ENCODE measurements at places on chromosomes 4 and X.
A peak's percentile ranks its signal among the peaks of the same experiment; 100 is the strongest.

- no peak for DNase-seq
Observed at GRCh38 chr4:145531223-145531622, 49.6 kb downstream of the SMAD1 start.

DNA sequence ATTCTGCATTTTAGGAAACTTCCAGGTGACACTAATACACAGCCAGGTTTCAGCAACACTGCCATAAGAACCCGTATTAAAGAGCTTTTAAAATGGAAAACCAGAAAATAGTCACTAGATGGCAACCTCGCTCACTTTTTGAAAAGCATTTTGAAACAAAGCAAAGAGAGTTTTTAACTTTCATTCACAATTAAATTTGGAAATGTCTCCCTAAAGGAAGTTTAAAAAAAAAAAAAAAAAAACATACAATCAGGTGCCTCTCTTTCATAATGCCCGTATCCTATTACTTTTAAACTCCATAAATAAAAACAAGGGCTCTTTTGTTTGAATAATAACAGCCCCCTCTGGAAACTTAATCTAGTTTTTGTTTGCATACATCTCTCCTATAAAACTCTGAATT lies 20.3 kb downstream of the MEPE start:
- DNase-seq = peak; percentile 72

DNA sequence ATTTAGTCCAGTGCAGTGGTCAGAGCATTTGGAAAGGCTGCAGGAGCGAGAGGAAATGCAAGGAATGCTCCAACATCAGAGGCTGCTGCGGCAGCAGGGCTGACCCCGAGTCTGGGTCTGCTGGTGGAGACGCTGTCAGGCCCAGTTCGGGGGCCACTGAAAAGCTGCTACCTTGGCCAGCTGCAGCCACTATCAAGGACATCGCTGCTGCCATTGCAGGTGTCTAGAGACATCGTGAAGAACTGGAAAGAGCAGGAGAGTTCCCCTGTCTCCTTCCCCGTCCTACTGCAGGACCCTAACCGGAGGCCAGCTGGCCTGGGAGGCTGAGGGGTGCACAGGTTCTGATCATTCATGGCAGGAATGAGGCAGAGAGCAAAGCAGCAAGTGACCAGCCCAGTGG lies 29.5 kb upstream of the GPR78 start:
- DNase-seq = peak; percentile 22

DNA sequence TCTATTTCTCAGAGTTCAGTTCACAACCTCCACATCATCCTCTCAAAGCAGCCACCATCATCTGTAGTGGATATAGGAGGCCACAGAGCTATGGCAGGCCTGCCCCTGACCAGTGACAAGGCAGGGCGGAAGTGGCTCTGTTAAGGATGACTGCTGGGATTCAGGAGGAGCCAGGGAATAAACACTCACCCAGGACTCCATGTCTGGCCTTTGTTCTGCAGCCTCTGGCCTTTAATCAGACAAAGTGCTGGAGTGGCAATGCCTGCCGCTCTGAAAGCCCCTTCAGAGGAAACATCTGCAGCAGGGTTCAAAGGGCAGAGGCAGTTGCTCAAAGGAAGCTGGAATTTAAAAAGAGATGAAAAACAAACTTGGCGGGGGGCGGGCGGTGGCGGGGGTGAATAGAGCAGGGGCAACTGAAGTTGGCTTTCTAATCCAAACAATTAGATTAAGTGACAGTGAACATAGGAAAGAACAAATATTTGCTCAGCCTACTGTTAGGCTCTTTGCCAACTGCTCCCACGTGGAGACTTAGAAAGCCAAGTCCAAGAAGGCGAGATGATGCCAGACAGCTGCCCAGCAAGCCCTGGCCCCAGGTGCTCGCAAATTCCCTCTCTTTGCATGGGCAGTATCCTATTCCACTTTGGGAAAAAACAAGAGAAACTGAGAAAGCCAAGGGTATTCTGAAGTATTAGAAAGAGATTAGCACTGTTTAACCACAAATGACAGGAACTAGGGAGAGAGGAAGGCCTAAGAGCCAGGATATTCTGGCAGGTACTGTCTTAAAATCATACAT lies 5.5 kb downstream of the MPP1 start:
- peak; percentile 28 for DNase-seq

DNA sequence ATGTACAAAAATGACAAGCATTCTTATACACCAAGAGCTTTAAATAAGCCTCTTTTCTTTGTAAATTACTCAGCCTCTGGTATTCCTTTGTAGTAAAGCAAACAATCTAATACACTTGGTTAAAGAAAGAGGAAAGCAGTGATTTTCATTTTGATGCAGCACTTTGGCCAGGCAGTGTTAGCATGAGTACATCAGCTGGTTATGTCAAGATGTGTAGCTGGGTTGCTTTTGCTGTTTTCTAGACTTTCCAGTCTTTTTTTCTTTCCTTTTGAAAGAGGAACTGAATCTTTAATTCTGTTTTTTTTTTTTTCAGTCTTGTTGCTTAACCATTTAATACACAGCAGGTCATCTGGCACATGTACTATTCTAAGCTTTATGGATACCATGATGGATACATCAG lies 167.1 kb upstream of the AADAT start:
- no peak for DNase-seq

DNA sequence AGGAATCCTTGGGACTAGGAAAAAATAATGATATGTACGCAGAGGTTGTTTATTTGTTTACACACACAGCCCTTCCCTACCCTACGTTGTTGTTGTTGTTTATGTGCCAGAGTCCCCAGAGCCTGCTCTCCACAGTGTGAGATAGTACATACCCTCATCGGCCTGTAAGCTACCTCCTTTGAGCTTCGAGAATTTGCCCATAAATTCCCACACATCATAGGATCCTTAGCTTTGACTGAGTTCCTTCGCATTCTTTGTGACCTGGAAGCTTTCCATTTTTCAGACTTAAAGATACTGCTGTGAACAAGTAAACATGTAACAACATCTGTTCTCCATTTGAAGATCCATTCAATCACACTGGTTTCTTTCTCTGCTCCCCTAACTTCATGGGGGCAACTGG lies 114.5 kb downstream of the IRF2 start:
- no peak for DNase-seq

- no peak for DNase-seq
Observed at GRCh38 chr4:77082886-77083608, 7.3 kb upstream of the CCNI start.

DNA sequence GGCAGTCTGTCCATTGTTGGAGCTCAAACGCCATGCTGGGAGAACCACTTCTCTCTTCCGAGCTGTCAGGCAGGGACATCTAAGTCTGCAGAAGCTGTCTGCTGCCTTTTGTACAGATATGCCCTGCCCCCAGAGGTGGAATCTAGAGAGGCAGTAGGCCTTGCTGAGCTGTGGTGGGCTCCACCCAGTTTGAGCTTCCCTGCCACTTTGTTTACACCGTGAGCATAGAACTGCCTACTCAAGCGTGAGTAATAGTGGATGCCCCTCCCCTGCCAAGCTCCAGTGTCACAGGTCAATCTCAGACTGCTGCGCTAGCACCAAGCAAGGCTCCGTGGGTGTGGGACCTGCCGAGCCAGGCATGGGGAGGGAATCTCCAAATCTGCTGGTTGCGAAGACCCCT lies 145.7 kb downstream of the VSIG4 start:
- DNase-seq = no peak

- DNase-seq = no peak
Observed at GRCh38 chr4:174080361-174080760, 203.1 kb downstream of the FBXO8 start.

GRCh38 chr4:144578681-144579080 lies 67.3 kb upstream of the HHIP start:
- no peak for DNase-seq

DNA sequence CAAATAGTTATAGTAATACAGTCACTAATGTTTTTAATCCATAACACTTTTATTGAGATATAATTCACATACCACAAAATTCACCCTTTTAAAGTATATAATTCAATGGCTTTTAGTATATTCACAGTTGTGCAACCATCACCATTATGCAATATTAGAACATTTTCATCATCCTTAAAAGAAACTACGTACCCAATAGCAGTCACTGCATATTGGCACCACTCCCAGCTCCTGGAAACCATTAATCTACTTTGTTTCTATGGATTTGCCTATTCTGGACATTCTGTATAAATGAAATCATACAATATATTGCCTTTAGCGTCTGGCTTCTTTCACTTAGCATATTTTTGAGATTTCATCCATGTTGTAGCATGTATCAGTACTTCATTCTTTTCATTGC lies 99.3 kb downstream of the AMMECR1 start:
- no peak for DNase-seq

DNA sequence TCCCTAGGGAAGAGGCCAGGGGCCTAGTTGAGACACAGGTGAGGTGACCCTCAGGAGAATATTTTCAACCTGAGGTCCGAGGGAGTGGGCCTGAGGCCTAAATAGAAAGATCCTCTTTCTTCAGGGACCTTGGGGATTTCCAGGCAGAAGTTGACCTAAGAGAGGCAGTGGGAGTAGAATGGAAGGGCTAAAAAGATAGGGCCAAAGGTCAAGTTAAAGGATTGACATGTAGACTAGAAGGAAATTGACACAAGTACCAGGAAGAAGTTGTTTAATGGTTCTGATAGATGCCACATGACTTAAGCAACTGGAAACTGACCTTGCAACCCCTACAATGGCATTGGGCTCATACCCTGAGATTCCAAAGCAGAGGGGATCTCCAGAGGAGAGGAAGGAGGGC lies 76.9 kb downstream of the SHROOM3 start:
- DNase-seq = no peak

DNA sequence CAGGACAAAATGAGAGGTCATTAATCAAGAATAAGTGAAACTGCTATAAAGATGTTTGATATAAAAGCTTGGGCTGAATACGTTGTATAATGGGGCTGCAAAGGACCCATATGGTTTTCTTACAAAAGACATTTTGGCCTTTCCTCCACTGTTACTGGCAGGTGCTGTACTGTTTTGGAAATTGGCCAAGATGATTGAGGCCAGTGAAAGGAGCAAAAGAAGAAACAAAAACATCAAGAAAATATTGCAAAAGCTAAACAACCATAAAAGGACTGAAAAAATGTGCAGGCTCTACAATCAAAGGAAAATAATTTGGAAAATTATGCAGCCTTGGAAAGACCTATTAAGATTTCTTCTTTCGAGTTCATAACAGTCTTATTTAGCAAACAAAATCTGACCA lies 222.2 kb upstream of the PPP1R2C start:
- no peak for DNase-seq

GRCh38 chrX:24245202-24245601 lies 68.7 kb downstream of the SUPT20HL2 start:
- peak; percentile 66 for DNase-seq

DNA sequence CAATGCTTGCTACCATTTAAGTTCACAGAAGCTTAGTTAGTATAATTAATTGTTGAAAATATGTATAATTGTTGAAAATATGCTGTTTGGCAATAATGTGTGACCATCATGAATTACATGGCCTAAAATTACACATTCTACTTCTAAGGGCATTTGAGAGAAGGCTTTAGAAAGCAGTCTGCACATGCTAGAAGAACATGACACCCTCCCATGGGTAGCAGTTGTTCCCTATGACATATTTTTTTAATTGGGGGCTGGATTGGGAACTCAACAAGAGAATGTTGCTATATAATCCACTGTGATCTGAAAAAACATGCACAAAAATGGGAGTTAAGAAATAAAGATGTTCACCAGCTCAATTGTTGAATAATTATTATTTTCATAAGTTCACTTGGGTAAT lies 331.4 kb downstream of the ARHGAP24 start:
- no peak for DNase-seq

GRCh38 chr4:70948665-70949260 lies 44.7 kb upstream of the DCK start:
- no peak for DNase-seq

- no peak for DNase-seq
Observed at GRCh38 chr4:70994387-70995099, 1.1 kb downstream of the DCK start.

DNA sequence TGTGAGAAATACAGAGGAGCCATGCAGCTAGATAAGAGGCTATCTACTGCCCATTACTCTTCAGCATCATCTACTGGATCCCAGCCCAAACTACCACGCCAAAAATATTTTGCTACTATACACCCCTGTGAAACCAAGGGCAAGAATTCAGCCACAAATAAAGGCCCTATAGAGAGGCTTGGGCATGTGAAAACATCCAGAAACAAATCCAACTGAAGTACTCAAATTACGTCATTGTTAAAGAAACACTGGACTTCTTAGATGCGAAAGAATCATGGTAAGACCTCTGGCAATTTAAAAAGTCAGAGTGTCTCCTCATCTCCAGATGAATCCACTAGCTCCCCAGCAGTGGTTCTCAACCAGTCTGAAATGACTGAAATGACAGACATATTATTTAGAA lies 12.8 kb downstream of the NDST3 start:
- DNase-seq = no peak

DNA sequence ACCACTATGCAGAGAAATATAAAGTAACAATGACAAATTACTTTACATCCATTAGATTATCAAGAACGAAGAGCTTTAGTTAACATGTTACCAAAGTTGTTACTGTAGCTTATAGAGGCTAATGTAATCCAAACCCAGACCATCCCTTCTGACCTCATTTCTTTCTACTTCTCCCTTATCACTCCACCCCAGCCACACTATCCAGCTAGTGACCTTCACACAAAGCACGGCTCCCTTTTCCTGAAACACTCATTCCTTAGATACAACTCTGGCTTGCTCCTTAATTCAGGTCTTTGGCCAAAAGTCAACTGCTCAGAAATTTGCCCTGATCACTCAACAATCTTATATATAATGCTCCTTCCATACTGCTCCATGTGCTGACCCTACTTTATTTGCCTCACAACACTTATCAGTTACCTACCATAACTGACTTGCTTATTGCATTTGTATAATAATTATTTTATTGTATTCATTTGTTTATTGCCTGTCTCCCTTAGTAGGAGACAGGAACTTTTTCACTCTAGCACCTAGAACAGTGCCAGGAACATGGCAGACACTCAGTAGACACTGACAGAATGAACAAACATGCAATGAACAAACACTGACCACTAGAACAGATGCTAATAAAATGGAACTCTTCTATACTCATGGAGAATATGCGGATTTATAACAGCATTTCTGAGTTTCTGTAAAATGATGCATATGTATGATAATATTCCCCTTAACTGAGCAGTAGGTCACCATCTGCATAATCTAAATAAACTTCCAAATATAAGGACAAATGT lies 67.6 kb downstream of the EIF4E start:
- DNase-seq = no peak

- no peak for DNase-seq
Observed at GRCh38 chr4:43103048-43103447, 210.5 kb downstream of the GRXCR1 start.

DNA sequence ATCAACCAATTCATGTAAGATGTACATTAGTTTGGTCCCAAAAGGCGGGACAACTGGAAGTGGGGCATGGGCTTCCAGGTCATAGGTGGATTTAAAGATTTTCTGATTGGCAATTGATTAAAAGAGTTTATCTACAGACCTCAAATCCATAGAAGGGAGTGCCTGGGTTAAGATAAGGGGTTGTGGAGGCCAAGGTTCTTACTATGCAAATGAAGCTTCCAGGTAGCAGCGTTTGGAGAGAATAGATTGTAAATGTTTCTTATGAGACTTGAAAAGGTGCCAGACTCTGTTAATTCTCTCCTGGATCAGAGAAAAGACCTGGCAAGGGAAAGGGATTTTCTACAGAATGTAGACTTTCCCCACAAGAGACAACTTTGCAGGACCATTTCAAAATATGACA lies 2.4 kb downstream of the MGST2 start:
- no peak for DNase-seq

Measured in astrocyte of the hippocampus (primary cell).